ENCODE measurements at places on chromosomes 1 and 21. TPM values are rescaled to one million over a fixed set of nuclear protein-coding genes. Genes with fewer than 3 reads are reported as not detected.

GNAT2 gene
- total RNA-seq: not detected

CELA3A gene
- not detected for total RNA-seq

ERICH3 gene
- not detected for total RNA-seq

HRNR gene
- under 0.01 TPM for total RNA-seq

OR2T2 gene
- total RNA-seq: not detected
